GM12878 (cell line): ENCODE measurements at places on chromosomes 3 and 15. TPM values are rescaled to one million over a fixed set of nuclear protein-coding genes. Genes with fewer than 3 reads are reported as not detected.

Gene TNIK
- 53.5 and 55.0 TPM in 2 replicates for polyA plus RNA-seq

Gene CAMK1
- polyA plus RNA-seq = 1.5 and 1.9 TPM in 2 replicates

Gene GOLGA8R
- 0.14 TPM in 1 of 2 replicates, not detected in the other for polyA plus RNA-seq

Gene TM4SF1
- polyA plus RNA-seq = not detected in 2 replicates

Gene SLC27A2
- 1.2 TPM in 2 replicates for polyA plus RNA-seq

Gene HSPBAP1
- polyA plus RNA-seq = 10.2 and 11.8 TPM in 2 replicates

Gene GABRR3
- not detected in 2 replicates for polyA plus RNA-seq

Gene THSD4
- polyA plus RNA-seq = not detected in 2 replicates

Gene SCG5
- 0.38 and 0.50 TPM in 2 replicates for polyA plus RNA-seq

Gene ATXN7
- polyA plus RNA-seq = 0.83 and 2.0 TPM in 2 replicates

Gene TLR9
- 0.67 and 1.2 TPM in 2 replicates for polyA plus RNA-seq

Gene BCHE
- 26.5 and 28.8 TPM in 2 replicates for polyA plus RNA-seq

Gene HESX1
- polyA plus RNA-seq = 2.6 and 3.1 TPM in 2 replicates

Gene MYH15
- 0.06 TPM in 1 of 2 replicates, not detected in the other for polyA plus RNA-seq

Gene ARL6
- polyA plus RNA-seq = 6.9 and 7.1 TPM in 2 replicates

Gene FBXO40
- polyA plus RNA-seq = 0.04 and 0.05 TPM in 2 replicates

Gene CCRL2
- polyA plus RNA-seq = 1.7 and 2.0 TPM in 2 replicates

Gene IREB2
- 17.7 and 21.9 TPM in 2 replicates for polyA plus RNA-seq

Gene ZNF662
- not detected in 2 replicates for polyA plus RNA-seq

Gene PLSCR2
- polyA plus RNA-seq = not detected in 2 replicates

Gene TRIM59
- 52.5 and 57.8 TPM in 2 replicates for polyA plus RNA-seq

Gene DBR1
- polyA plus RNA-seq = 15.8 and 17.5 TPM in 2 replicates

Gene ZNF621
- polyA plus RNA-seq = 5.7 and 5.8 TPM in 2 replicates

Gene SPATA12
- polyA plus RNA-seq = 0.25 TPM in 1 of 2 replicates, not detected in the other

Gene RTP1
- not detected in 2 replicates for polyA plus RNA-seq

Gene ZNF148
- polyA plus RNA-seq = 37.0 and 41.0 TPM in 2 replicates

Gene MAP3K13
- 46.8 and 51.3 TPM in 2 replicates for polyA plus RNA-seq

Gene CX3CR1
- polyA plus RNA-seq = 0.06 and 0.09 TPM in 2 replicates

Gene SERINC4
- polyA plus RNA-seq = not detected in 2 replicates

Gene CCDC9B
- polyA plus RNA-seq = not detected in 2 replicates

Gene TMIE
- polyA plus RNA-seq = not detected in 2 replicates

Gene C3orf22
- not detected in 2 replicates for polyA plus RNA-seq

Gene UROC1
- not detected in 2 replicates for polyA plus RNA-seq

Gene ALDH1A3
- polyA plus RNA-seq = 0.37 TPM in 2 replicates

Gene RARRES1
- polyA plus RNA-seq = 0.52 and 0.63 TPM in 2 replicates

Gene CHRD
- not detected in 2 replicates for polyA plus RNA-seq

Gene CFAP92
- 0.50 and 0.52 TPM in 2 replicates for polyA plus RNA-seq

Gene THPO
- not detected in 2 replicates for polyA plus RNA-seq

Gene FAM81A
- polyA plus RNA-seq = 23.3 and 23.9 TPM in 2 replicates

Gene GOLGA8J
- polyA plus RNA-seq = not detected in 2 replicates

Gene CDC25A
- 21.1 and 23.4 TPM in 2 replicates for polyA plus RNA-seq

Gene CCDC51
- polyA plus RNA-seq = 45.4 and 47.0 TPM in 2 replicates

Gene FYCO1
- polyA plus RNA-seq = 2.3 and 3.9 TPM in 2 replicates

Gene GPR176
- polyA plus RNA-seq = 0.22 and 0.33 TPM in 2 replicates

Gene WDR93
- polyA plus RNA-seq = not detected in 2 replicates

Gene UCN2
- not detected in 2 replicates for polyA plus RNA-seq

Gene HCLS1
- polyA plus RNA-seq = 271 and 282 TPM in 2 replicates

Gene MGLL
- 177 and 190 TPM in 2 replicates for polyA plus RNA-seq

Gene BFSP2
- polyA plus RNA-seq = 15.9 and 18.3 TPM in 2 replicates

Gene CPLX3
- not detected in 2 replicates for polyA plus RNA-seq

Gene TRH
- not detected in 2 replicates for polyA plus RNA-seq

Gene CSPG5
- polyA plus RNA-seq = not detected in 2 replicates

Gene P3H2
- polyA plus RNA-seq = 68.4 and 82.7 TPM in 2 replicates

Gene CD96
- 0.13 and 0.33 TPM in 2 replicates for polyA plus RNA-seq

Gene C3orf20
- 0.39 and 0.56 TPM in 2 replicates for polyA plus RNA-seq

Gene LYZL4
- polyA plus RNA-seq = not detected in 2 replicates

Gene ERC2
- polyA plus RNA-seq = 0.12 TPM in 1 of 2 replicates, not detected in the other
